ENCODE measurements at places on chromosomes 11 and 22.

DNA sequence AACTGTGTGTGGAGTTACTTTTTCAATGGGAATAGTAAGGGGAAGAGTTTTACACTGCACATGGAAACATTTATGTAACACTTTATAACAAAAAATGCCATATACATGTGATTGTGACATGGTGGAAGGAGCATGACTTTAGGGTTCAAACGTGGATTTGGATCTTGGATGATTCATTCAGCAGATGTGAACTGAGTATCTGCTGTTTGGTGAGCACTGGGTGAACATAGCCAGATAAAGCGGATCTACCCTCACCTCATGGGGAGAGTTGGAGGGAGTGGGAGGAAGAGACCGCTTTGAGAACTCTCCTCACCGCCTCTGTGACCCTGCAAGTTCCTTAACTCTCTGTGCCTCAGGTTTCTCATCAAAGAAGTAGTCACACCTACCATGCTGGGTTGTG is 3.1 kb downstream of the NAA40 start:
- DNase-seq, result no peak

DNA sequence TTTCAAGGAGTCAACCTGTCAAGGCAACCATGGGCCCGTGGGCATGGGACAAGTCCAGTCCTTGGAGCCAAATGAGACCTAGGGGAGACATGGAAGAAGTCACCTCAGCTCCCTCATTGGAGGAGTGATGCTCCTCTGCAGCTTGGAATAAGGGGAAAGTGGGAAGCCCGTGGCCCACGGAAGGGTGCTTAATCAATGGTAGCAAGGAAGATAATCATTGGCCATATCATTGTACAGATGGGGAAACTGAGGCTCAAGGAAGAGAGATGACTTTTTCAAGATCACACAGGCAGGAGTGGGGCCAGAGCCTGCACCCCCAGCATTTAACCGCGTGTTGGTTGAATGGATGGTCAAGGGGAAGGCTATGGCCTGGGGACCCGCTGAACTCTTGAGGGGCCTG is 133.0 kb downstream of the OSBP2 start:
- DNase-seq, result no peak

- no peak for DNase-seq
These were observed 1.7 kb downstream of the ESRRA start for GRCh38 chr11:64306876-64307622.

GRCh38 chr22:30828187-30829155 is 133.8 kb downstream of the OSBP2 start:
- DNase-seq, result no peak

DNA sequence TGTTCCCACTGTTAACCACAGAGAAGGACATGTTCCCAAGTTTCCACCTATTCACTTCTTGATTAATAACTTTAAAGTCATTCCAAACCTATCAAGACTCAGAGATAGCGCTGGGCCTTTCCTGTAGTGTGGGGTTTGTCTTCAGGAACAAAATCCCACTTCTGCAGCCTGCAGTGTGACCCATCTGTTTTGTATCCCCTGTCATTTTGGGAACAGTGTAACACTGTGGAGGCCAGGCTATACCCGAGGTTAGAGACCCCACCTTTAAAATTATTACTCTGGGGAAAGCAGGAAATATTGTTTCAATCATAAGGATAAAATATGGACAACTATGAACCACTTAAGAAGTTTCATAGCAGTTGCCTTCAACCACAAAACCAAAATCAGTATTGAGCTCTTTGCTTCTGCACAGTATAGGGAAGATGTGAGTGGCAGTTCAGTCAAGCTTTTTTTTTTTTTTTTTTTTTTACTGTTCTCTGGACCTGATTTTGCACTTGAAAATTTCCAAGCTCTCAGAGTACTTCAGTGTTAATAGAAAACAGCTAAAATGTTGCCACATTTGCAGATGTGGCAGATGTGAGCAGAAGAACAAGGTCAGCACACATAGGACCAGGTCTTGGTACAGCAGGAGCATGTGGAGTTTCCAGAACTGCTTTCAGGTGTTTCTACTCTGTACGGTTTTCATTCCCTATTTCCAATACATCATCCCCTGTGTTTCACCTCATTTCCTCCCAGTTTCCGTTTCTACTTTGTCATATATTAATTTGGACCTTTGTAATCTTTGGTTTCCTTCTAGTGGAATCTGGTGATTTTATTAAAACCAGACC is 121.5 kb downstream of the MAML2 start:
- DNase-seq, result no peak

DNA sequence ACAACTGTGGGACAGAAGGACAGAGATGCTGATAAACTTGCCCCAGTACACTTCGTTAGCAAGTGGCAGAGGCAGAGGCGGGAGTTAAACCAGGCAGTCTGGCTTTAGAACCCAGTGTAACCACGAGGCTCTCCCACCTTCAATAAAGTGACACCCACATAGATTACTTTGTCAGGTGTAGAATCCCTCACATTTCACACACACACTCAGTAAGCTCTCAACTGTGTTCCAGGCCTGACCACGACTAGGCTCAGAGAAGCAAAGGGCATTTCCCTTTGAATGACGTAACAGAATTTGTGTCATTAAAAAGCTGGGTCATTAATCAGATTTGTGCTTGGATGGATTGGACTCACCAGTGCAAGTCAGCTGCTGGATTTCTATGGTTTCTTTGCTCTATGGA is 118.3 kb upstream of the RCN1 start:
- no peak for DNase-seq

- DNase-seq, result no peak
These were observed 47.5 kb downstream of the SGSM3 start for GRCh38 chr22:40417881-40418280.

- DNase-seq, result no peak
These were observed 2.6 kb upstream of the NLRP10 start for GRCh38 chr11:7967826-7968225.

DNA sequence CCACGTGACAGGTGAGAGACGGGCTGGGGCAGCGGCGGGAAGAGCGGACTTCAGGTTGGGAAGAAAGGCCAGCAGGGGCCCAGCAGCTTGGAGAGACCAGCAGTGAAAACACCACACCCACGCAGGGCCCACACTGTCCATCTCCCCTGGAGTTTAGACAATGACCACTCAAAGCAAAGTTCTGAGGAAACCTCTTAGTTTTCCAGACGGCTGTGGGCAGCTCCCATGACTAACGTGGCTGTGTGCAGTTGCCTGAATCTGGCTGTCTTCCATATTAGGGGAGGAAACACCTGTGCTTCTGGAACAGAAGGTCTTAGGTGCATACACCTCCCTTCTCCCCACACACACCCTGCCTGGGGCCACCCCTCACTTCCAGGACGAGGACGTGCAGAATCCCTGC is 70.6 kb upstream of the TTLL12 start:
- no peak for DNase-seq
